ENCODE measurements at places on chromosomes 12 and 14.

DNA sequence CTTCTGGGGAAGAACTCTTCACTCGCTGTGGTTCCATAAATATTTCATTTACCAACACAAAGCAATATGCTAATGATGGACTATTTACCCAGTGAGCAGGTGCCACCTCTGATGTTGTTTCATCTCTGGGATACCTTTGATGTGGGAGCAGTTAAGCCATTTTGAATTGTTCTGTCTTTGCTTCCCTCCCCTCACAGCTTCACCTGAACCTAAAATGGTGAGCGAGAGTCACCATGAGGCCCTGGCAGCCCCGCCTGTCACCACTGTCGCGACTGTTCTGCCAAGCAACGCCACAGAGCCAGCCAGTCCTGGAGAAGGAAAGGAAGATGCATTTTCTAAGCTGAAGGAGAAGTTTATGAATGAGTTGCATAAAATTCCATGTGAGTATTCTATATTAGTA lies 352.7 kb downstream of the SYT1 start:
- no peak for DNase-seq

GRCh38 chr12:638953-639557 lies 24.2 kb downstream of the NINJ2 start:
- DNase-seq = no peak

GRCh38 chr12:94149119-94149780 lies 873 bp downstream of the PLXNC1 start:
- DNase-seq = no peak

DNA sequence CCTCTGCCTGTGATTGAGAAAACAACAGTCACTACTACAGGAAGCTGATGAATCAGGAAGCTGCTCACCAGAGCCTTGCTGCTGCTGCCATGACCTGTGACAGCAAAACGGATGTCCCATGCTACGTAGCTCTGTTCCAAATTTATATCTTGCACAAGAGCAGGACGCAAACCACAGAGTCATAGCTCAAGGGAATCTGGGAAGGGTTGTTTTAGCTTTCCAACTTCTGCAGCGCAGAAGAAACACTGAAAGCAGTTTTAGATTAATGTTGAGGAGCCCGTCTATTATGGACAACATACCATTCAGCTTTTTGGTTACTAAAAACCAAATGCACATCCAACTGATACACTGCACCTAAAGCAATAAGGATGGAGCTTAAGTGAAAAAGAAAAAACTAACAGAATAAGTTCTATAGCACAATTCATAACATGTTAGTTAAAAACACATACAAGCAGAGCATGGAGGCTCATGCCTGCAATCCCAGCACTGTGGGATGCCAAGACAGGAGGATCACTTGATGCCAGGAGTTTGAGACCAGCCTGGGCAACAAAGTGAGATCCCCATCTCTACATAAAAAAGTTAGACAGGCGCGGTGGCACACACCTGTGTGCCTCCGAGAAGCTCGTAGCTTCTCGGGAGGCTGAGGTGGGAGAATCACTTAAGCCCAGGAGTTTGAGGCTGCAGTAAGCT lies 1.7 kb upstream of the ANKRD33 start:
- no peak for DNase-seq

DNA sequence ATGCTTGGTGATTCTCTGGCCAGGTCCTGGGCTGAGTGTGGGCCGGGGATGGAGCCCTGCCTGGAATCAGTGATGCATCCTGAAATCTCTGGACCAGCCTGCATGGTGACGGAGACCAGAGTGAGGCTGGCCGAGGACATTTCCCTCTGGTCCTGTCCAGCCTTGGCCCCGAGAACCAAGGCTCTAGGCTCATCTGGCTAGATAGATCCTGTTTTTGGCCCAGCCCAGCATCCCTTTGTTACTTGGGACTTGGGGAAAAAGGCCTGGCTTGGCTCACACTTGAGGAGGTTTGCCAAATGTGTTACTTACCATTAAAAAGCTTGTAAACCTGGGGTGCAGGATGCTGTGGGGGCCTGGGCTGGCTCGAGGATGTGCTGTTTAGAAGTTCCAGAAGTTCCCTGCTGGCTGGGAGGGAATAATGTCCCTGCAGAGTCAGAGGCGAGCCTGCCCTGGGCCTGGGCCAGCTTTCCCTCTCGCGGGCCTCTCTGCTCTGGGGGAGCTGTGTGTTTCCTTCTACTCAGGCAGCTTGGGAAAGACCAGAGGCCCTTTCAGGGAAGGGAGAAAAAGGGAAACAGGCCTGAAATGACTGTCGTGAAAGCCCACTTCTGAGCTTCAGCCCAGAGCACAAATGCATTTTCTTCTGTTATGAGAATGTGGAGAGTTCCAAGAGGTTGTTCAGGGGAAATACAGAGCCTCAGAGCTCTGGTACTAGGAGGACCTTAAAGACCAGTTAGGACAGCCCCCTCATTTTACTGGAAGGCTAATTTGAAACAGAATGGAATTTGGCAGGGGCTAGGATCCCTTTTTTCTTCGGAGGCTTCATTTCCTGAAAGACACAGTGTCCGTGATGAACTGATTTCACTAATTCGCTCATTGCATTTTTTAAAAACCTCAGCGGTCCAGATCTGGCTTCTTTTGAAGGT lies 47.2 kb upstream of the CTDSP2 start:
- no peak for DNase-seq

- DNase-seq = no peak
Observed at GRCh38 chr14:90342327-90342726, 10.6 kb upstream of the NRDE2 start.

DNA sequence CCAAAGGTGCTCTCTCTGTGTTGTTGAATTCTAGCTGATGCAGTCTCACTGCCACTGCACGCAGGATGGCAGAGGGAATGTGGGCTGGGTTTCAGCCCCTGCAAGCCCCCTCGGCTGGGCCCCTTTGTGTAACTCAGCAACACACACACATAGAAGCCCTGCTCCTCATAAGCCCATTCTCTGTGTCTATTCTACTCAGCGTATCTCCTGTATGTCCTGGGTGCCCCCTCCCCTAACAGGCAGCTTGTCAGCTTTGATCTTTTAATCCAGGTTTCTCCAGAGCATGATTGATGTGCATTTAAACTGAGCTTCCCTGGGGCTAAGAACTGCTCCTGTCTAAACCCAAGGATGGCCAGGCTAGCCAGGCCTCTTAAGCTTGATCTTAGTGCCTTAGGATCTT lies 43.0 kb downstream of the SRRM4 start:
- DNase-seq = no peak

DNA sequence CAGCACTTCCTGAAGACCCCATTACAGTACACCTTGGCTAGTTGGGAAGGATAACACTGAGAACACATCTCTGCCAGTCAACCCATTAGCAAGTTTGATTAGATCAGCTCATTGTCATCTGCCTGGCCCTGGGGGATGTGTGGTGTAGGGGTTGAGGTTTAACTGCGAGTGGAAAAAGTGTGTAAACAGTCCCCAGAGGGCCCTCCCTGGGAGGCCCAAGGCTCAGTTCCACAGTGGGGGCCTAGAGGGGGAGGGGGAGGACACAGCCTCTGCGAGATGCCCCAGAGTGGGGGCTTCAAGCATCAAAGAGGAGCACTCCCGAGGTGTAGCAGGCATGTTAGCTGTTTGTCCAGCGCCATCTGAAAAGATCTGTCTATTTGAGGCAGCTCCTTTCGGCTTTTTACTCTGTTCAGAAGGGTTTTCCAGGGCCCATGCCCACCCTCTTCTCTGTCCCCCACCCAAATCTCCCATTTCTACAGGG lies 344 bp downstream of the LPAR5 start:
- DNase-seq = no peak

DNA sequence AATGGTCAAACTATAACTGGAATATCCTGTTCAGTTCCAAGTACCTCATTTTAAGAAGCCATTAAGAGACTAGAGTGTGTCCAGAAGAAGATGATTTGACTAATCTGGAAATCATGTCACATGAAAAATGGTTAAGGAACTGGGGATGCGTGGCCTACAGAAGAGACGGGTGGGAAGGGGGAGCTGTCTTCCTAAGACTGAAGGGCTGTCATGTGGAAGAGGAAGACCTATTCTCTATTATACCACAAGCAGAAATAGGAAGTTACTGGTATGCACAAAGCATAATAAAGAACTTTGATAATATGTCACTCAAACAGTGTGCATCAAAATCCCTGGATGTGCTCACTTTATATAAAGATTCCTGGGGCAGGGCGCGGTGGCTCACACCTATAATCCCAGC lies 50.3 kb downstream of the HECTD4 start:
- no peak for DNase-seq

GRCh38 chr12:58893495-58893894 lies 26.8 kb downstream of the LRIG3 start:
- no peak for DNase-seq

- no peak for DNase-seq
Observed at GRCh38 chr12:16763901-16764300, 157.9 kb upstream of the LMO3 start.

DNA sequence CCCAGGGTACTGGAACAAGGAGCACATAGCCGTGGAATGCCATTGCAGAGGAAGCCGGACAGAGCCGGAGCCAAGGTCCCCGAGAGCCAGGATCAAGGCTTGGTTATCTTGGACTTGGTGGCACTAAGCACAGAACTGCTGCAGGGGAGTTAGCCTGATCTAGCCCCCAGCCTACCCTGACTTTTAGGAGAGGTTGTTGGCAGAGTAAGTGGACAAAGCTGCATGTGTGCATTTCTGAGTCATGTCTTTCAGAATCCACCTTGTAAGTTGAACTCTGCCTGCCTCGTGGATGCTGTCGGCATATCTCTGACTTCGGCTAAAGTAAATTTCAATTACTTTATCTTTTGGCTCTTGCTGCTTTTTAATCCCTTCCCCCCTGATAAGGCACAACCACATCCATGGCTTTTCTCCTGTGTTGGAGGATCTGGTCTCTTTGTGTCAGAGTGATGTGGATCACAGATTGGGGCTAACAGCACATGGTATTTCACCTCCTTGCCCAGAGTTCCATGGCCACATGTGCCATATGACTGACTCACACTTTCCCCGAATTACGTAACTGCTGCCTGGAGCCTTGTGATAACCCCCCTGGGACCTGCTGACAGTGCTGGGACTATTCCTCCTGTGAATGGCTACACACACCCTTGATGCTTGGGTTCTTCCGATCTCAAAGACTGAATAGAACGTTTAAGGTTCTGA lies 240.3 kb downstream of the EMP1 start:
- no peak for DNase-seq

DNA sequence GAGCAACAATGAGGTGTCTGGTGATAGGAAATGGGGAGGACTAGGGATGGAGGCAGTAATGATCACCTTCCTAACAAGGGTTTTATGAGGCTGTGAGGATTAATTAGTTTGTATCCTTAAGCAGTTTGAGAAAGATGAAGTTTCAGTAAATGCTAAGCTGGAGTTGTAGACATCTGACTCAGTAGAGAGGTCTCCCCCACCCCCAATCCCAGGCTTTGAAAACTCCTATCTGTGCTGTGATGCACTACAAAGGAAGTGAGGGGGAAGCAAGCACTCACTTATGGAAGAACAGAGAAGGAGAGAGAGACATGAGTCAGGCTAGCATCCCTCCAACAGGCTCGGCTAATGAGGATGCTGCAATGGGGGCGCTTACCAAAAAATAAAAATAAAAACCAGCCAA lies 5.5 kb upstream of the BCL11B start:
- no peak for DNase-seq

GRCh38 chr12:39443929-39444209 lies 949 bp upstream of the KIF21A start:
- DNase-seq = no peak
